HS-5 (cell line): ENCODE measurements at places on chromosomes 4 and X.

- DNase-seq: no peak
These were observed 727.4 kb downstream of the FAM133A start for GRCh38 chrX:94401426-94401825.

- DNase-seq: no peak
These were observed 15.6 kb downstream of the ATP2B3 start for GRCh38 chrX:153533091-153533490.

- DNase-seq: no peak
These were observed 41.7 kb downstream of the RFC1 start for GRCh38 chr4:39324446-39324845.

- DNase-seq: no peak
These were observed 82.3 kb downstream of the NEK1 start for GRCh38 chr4:169530048-169530447.

DNA sequence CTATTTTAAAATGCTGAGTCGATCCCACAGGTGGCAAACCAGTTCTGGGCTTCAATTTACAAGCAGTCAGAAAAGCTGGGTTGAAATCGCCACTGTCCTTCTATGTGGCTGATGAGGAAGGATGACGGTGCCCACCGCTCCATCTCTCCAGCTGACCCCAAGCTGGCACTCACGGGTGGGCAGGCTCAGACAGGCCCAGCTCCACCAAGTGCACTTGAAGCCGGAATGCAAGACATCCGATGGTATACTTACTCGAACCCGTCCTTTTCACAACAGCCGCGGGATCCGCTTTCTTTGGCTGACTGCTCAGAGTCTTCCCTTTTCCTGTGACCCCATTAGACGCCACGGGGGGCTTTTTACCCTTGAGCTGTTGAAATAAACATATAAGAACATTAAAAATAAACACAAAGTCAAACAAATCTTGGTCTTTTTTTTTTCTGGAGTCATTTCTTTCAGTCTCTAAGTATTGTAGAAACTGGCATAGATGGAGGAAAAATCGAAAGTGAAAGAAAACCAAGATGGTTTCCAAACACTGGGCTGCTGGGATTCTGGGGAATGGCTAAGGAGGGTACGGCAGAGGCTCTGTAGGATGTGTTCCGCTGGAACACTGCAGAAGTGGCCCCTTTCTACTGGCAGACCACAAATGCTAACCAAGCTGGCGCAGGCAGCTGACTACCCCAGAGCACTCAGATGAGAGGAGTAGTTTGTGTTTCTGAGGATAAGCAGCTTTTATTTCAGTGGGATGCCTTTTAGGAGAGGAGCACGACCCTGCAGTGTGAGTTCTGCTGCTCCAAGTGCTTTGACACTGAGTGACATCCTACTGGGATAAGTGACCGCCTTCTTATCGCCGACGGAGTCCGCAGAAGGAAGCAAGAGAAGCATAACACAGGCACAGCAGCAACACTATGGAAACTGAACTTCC lies 160.9 kb downstream of the AFAP1 start:
- DNase-seq: no peak

- peak; percentile 10 for DNase-seq
These were observed 7.0 kb downstream of the NPY5R start for GRCh38 chr4:163350672-163351071.

GRCh38 chr4:6826781-6827508 lies 44.4 kb downstream of the KIAA0232 start:
- DNase-seq: no peak

- no peak for DNase-seq
These were observed 70.1 kb downstream of the INPP4B start for GRCh38 chr4:142776026-142776425.

DNA sequence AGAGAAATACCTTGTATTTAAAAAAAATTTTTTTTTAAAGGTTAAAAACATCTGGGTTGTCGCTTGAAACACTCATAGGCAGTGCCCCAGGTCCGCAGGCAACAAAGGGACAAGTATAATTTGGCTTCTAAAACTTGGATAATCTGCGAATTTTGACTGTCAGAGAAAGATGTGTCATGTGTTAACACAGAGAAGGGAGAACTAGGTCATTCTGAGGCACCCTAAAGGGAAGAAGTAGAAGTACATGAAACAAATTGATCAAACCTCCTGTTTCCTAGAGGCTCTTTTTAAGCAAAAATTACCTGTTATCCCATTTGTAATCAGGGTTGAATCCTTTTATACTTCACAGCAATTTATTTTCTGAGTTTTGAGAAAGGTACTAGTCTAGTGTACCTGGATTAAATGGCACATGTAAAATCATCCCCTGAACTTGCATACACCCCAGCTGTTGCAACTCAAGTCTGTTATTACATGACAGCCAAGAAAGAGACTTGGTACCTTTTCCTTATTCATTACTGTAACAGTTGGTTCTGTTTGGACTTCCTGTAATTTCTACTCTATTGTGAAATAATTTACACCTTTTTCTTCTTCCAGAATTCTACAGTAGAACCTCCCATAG lies 1.7 kb downstream of the SRD5A3 start:
- no peak for DNase-seq

DNA sequence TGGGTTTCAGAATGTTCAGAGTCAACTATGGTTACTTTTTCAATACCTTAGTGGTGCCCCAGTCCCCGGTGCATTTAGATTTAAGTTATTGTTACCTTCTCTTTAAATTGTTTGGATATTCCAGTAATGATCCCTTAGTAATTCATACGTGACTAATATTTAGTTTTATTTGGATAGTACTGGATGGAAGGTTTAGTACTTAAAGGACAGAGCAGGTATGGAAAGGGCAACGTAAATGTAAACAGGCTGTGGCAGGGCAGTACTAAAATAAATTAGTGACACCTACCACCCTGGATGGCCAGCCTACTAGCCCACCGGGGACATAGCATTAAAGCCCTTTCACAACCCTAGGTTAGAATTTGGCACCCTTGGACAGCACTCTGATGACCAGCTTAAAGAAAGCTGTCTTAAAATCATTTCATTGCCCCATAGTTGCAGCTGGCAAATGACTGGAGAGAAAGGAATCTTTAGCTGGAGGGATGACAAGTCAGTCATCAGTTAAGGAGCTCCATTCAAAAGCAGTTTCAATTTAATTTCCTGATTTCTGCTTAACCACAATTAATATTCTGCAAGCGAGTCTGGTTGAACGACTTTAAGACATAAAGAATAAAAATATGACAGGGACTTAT lies 16.4 kb downstream of the PLP1 start:
- DNase-seq: peak; percentile 67

- no peak for DNase-seq
These were observed 6.7 kb downstream of the GPR34 start for GRCh38 chrX:41695426-41695825.

DNA sequence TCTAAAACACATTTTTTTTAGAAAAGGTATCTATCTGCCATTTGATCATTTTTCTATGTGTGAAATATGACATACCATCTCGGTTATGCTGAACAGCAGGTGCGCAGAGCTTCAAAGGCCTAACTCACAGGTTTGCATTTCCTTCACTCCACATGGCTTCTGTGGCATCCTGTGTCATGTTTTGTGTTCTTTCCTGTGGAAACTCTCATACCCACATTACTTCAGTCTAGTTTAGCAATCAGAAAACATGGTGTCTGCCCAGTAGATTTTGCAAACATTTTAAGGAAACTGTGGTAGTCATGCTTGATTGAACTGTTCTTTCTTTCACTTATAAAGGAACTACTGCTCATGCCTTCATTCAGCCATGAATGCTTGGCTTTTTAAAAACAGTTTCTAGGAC lies 11.3 kb upstream of the ARAP2 start:
- no peak for DNase-seq

DNA sequence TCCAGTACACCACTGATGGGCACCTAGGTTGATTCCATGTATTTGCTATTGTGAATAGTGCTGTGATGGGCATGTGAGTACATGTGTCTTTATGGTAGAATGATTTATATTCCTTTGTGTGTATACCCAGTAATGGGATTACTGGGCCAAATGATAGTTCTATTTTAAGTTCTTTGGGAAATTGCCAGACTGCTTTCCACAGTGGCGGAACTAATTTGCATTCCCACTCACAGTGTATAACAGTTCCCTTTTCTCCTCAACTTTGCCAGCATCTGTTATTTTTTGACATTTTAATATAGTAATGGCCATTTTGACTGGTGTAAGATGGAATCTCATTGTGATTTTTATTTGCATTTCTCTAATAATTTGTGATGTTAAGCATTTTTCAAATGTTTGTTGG lies 25.9 kb downstream of the CC2D2A start:
- DNase-seq: no peak

DNA sequence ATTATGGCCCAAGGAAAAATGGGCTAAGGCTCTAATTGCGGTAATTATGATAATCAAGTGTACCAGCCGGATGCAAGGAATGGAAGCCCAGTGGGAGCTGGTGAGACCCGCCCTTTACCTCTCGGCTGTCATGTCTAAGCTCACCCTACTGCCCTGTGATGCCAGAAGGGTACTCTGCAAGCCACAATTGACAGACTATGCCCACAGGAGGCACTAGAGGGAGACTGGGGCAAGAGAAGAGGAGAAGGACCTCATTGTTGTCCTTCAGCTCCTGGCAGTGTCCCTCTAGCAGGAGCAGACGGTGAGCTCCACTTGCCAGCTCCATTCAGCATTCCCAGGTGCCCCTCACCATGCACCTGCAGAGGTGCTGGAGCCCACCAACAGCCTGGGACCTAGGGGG lies 141.8 kb downstream of the SMIM20 start:
- no peak for DNase-seq

DNA sequence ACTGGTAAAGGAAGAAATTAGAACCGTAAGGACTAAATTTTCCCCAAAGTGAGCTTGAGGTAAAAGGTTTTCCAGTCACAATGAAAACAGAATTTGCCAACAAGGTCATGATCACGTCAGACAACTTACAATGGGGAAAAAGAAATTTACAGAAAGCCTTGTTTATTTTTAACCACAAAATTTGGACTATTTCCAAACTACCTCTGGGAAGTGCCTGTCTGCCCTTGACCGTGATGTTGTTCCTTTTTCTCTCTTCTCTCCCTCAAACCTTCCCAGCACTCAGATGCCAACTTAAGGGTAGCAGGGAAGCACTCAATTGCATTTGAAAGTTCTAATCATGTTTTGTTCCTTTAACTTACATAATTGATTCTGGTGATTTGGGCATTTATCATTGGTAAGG lies 32.5 kb downstream of the MEPE start:
- no peak for DNase-seq
